ENCODE measurements at places on chromosomes 3 and 15.

- DNase-seq, result no peak
These were observed 33.0 kb downstream of the KY start for GRCh38 chr3:134617608-134618477.

DNA sequence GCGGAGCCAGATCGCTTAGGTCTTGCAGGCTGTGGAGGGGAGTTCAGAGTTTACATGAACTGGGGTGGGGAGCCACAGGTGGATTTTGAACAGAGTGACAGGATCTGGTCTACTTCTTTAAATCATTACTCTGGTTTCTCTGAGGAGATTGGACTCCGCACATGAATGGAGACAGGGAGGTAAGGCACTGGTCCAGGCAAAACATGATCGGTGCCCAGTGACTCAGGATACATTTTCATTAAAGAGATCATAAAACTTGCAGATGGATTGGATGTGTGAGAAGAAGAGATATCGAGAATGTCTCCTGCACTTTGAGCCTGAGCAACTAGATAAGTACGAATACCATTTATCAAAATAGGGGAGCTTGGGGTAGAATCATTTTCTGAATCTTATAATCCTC lies 61.8 kb upstream of the CMSS1 start:
- no peak for DNase-seq

- no peak for DNase-seq
These were observed 191.7 kb downstream of the ATP8B4 start for GRCh38 chr15:49927189-49927861.

GRCh38 chr3:10160925-10161324 lies 3.8 kb upstream of the IRAK2 start:
- no peak for DNase-seq

DNA sequence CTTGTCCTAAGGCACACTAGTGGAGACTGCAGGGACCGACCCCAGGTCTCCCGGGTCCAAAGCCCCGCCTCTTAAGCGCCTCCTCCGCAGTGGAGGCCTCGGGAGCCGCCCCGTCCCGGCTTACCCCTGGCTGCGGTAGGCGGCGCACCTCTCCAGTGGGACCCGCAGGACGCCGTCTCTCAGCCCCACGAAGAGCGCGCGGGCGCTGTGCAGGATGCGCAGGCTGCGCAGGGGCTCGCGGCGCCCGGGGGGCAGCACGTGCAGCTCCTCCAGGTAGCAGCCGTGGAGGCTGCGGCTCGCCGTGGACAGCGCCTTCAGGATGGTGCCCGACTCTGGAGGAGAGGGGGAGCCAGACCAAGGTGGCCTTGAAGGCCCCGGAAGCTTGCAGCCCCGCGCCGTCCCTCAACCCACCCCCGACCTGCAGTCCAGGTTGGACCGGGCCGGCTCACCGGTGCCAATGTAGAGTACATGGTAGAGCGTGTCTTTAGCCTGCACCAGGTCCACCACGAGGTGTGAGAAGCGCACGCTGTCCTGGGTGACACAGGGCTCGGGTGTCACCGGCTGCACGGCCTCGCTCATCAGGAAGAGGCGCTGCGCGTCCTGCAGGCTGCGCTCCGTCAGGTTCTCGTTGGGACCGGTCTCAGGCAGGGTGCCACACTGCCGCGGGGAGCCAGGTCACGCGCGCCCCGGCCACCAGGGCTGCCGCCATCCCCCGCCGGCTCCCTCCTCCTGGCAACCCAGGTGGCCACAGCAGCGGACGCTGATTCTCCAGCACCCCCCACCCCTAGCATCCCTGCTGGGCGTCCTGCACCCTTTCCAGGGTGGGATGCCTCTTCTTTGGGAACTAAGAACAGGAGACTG lies 105.5 kb downstream of the SEMA5B start:
- no peak for DNase-seq

GRCh38 chr15:66875588-66876420 lies 173.8 kb downstream of the SMAD6 start:
- no peak for DNase-seq

DNA sequence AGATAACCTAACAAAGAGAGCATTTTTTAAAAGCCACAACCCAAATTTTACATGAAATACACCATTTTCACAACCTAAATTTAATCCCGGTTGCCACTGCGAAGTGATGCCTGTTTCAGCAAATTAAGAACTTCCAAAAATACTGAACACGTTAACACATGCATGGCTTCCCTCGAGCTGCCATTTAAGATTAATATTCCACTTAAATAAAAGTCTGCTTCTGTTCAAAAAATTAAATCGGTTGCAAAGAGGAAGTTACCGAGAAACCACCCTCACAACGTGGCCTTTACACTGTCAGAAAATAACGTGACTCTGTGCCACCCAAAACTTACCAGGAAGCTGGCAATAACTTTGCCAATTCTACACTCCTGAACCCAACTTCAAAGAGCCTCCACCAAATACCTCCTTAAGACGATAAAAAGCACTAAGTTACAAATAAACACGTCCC lies 1.2 kb downstream of the TBL1XR1 start:
- DNase-seq, result no peak

DNA sequence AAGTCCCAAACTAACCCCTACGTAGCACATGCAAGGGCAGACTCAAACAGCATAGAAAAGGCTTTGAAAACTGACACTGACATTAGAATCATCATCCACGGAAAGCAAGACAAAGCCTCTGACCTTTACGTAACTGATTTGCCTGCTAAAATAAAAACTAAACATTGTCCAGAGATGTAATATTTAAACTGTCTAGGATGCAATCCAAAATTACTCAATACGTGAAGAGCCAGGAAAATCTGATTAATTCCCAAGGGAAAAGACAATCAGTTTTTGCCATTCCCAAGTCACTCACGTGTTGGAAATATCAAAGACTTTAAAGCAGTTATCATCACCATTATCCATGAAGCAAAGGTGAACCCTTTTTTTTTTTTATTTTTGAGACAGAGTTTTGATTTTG lies 13.3 kb upstream of the IQCF1 start:
- DNase-seq, result no peak

DNA sequence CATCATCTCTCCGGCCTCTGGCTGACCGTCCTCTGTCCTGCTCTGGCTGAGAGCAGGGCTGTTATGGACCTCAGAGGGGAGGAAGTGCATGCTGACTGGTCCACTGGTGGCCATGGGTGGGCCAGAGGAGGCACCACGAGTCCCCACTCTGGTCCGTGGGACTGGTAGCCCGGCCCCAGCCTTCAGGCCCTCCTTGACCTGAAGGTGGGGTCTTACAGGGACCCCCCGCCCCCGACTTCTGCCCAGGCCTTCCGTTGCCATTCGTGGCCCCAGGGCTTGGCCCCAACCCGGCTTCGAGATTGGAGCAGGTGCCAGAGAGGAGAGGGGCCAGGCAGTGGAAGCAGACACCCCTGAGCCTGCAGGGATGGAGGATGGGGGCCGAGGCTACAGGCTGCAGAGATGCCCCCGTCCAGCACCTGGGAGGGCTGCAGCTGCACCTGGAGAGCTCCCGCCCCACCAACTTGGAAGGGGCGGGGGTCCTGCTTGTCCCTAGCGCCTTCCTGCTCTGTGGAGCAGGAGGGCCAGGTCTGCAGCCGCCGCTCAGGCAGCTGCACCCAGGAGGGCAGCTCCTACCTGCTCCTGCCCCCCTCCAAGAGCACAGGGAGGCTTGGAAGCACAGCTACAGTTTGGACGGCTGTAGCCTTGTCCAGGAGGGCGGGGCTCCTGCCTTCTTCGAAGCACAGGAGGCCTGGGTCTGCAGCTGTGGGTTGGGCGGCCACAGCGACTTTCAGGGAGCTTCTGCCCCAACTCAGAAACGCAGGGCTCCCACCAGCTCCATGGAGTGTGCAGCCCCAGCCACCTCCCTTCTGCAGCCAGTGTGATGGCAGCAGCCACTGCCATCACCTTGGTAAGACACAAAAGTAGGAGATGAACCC lies 142.5 kb downstream of the KLF13 start:
- DNase-seq, result no peak

DNA sequence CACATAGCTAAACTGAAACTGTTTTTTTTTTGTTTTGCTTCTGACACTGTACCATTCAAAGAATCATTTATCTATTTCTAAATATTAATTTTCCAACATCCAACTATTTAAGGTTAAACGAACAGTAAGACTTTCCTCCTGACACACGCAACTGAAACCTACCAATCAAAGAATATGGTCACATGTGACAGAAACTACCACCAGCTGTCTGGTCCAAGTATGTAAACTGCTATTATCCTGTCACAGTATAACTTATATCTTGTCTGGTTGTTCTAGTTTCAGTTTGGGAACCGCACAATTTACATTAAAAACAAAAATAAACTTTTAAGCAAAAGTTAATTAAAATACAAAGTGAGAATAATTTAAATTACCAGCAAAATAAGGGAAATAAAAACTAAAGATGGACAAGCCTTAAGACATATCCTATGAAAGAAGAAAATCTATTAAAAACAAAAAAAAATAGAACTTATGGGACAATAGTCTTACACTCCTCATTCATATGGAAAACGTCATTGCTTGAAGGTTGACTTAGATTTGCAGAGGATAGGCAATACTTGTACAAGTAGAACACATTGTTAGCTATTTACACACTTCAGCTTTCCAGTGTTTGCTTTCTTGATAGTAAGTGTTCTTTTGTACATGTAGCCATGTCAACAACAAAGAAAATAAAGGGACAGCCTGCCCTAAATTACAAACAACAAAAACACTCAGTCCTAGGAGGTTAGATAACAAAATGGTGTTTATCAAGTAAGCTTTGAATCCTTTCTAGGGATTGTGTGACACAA lies 26.8 kb upstream of the CHRM5 start:
- no peak for DNase-seq
